ENCODE measurements at places on chromosomes 6 and 20.
A peak's percentile ranks its signal among the peaks of the same experiment; 100 is the strongest.

GRCh38 chr6:10886691-10887502 lies at the start of gene SYCP2L:
Gene SYCP2L, plus strand, starts transcription at chr6:10887052. Its CDS starts 75 bp downstream, at chr6:10887127.
- no peak for DNase-seq

GRCh38 chr6:2915150-2915549 lies 12.0 kb upstream of the SERPINB9 start:
- DNase-seq = no peak

GRCh38 chr6:15274692-15275387 lies 29.0 kb downstream of the JARID2 start:
- no peak for DNase-seq

GRCh38 chr6:82740072-82740471 lies 325.6 kb downstream of the UBE3D start:
- DNase-seq = no peak

GRCh38 chr6:143055213-143055612 lies 5.5 kb upstream of the AIG1 start:
- DNase-seq = no peak

DNA sequence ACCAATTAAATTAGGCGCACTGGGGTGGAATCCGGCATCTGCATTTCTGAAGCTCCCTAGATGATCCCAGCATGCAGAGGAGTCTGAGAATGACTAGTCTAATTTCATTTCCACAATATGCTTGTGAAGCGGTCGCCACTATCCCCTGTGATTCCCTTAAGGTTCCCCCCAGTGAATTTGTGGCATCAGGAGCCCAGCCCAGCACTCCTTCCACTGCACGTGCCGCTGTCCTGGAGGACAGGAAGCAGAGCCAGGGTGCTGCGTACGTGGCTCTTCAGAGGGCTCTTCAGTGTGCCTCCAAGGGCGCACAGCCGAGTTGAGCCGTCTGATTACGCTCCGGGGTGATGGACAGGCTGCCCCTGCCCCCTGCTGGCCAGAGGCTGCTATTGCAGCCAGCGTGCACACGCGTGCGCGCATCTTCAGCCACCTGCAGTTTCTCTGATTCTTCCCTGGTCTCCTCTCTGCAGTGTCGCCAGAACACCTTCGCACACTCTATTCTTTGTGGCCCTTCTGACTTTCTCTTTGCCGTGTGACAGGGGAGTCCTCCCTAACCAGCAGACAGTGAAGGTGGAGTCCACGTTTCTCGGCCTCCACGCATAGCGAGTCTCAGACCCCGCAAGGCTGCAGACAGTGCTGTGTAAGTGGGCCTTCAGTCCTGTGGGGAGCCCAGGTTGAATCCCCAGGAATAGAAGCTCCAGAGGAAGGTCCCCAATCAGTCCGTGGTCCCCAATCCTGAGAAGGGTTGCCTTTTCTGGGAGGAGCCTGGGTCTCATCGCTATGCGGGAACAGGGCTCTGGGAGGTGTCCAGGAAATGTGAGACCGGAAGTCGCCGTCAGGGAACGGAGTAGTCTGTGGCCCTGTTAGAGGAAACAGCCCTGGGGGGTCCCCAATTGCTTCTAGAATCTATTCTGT lies 16.5 kb upstream of the NCR2 start:
- peak; percentile 70 for DNase-seq

DNA sequence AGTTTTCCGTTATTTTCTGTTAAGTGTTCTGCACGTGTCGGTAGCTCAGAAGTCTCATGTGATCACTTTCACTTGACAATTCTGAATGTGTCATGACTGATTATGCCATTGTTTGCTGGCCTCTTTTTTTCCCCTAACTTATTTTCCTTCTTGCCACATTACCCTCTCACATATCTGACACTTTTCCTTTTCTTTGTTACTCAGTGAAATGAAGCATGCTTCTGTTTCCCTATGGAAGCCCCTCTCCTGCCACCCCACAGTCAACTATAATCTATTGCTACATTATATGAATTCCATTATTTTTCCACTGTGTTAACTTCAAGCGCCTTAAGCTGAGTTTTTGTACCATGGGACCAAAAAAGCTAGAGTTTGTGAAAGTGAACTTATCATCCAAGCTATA lies 531.6 kb upstream of the HS3ST5 start:
- DNase-seq = no peak

GRCh38 chr20:46006022-46006705 lies 2.5 kb upstream of the MMP9 start:
- no peak for DNase-seq

DNA sequence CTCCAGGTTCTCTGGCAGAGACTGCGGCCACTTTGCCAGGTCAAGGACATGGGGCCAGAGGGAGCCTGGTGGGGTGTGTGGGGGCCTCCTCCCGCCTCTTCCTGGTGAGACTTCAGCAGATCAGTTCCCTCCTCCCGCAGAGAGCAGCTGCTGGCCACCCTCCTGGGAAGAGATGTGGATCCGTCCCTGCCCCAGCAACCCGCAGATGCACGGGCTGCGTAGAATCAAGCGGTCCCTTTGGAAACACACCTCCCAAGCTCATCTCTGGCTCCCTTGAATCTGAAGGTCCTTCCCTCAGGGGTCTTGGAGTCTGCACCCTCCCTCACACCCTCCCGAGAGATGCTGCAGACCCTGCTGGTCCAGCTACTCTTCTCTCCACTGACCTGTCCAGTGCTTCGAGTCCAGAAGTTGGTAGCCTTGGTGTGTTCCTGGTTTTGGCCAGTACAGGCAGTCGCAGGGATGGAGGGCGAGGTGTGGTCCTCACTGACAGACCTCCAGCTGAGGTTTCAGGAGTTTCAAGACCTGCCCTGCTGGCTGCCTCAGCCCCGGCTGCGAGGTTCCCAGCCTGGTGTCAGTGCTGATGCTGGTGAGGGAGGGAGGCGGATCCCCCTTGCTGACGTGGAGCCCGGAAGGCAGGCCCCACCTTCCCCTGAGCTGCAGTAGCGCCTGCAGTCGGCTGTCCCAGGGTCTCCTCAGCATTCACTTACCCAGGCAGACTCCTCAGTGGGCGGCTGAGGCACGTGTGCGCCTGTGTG lies at the start of gene NPBWR2:
Gene NPBWR2 (minus strand): TSS at position 585 of the 755 bp plus-strand sequence. CDS start 734 bp downstream, outside the sequence.
- DNase-seq = no peak

DNA sequence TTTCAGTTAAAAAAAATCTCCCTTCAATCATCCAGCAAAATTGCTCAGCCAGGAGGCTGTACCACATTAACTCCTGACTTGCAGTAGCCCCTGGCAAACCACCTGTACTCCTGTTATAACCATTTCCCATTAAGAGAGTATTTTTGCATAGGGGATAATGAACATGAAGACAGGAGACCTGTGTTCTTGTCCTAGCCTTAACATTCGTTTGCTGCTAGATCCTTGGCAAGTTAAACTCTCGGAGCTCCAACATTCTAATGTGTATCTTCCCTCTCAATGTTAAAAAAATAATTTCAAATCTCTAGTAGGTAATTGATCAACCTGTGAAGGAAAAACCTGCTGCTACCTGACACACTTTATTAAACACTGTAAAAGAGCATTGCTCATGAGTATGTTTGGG lies 8.4 kb upstream of the TMEM200A start:
- no peak for DNase-seq

DNA sequence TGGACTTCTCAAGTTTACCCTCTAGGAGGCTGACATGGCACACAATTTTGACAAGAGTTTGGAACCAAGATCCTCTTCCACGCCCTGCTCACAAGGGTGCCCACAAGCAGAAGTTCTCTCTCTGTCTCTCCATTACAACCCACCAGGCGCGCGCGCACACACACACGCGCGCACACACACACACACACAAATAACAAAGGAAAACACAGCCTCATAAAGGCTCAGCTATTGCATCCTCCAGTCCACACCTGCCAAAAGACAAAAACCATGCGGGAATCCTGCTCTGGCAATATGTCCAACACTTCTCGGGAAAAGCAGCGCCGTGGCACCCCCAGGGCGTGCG lies 870 bp downstream of the PAK5 start:
- DNase-seq = no peak

GRCh38 chr6:137666202-137666774 lies 172.1 kb upstream of the OLIG3 start:
- DNase-seq = peak; percentile 43

GRCh38 chr6:113650610-113650979 lies 206.6 kb upstream of the MARCKS start:
- no peak for DNase-seq

DNA sequence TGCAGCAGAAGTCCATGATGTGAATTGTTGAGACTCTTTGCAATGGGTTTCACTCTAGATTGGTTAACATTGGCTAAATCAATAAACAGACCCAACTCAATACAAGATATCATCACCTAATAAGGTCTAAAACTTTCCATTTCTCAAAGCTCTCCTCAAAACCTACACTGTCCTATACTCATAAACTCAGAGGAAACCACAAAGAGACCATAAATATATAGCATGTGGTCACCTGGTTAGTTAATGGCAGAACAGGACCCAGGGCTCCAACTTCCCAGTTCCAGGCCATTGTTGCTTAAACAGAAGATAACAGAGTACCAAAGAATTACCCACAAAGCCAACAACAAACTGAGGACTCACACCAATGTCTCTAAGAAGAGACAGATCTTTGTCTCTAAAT lies 12.0 kb downstream of the RTN4IP1 start:
- DNase-seq = no peak
